NCI-H1105 treated with DMSO at 0.1 percent for 48 hours (cell line): ENCODE measurements at places on chromosomes 3 and 15.

DNA sequence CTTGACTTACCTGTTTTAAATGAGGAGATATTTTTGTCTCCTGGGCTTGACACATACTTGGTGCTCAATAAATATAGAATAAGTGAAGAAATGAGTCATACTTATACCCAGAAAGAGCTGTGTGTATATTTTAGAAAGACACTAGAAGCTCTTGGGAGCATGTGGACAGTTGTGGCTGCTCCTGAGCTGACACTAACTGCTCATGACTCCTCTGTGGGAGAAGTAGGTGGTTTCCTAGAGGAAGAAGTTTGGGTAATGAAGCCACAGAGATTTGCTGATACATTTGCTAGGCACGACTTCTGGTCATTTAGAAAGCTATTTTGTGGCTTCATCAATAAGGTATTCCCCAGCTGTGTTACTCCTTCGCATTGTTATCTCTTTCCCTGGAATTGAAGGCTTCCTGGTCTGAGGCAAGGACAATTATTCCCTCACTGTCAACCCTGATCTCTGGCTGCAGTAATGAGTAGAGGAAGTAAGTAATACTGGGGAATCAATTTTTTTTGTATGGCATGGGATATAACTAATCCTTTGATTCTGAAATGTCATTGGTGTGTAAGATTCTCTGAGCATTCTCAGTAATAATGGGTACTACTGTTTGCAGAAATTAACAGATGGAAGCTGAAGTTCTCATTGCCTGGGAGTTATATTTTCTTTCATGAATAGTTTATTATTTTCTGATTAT, 79.6 kb upstream of the DCBLD2 start:
- no peak for DNase-seq

- DNase-seq, result no peak
These were observed 69.8 kb downstream of the TCF12 start for GRCh38 chr15:56988219-56988618.

DNA sequence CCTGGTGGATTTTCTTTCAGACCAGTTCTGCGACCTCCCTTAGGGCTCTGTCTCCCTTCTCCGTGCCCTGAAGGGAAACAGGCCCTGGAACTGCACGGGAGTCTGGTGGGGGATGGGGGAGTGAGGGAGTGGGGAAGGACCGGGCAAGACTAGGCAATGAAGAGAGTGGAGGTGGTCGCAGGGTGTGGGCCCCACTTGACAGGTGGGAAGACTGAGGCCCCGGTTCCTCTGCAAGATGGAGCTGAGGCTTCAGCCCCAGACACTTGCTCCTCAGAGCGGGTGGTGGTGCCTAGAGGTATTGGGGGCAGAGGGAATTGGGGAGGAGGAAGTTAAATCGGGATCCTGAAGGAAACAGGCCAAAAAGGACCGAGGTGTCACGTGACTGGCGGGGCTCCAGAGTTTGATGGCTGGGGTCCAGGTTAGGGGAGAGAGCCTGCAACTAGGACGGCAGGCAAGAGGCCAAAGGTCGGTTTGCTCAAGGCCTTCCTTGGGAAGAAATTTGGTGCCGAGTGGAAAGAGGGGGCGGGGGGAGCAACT, 597 bp upstream of the CAMK1 start:
- no peak for DNase-seq

DNA sequence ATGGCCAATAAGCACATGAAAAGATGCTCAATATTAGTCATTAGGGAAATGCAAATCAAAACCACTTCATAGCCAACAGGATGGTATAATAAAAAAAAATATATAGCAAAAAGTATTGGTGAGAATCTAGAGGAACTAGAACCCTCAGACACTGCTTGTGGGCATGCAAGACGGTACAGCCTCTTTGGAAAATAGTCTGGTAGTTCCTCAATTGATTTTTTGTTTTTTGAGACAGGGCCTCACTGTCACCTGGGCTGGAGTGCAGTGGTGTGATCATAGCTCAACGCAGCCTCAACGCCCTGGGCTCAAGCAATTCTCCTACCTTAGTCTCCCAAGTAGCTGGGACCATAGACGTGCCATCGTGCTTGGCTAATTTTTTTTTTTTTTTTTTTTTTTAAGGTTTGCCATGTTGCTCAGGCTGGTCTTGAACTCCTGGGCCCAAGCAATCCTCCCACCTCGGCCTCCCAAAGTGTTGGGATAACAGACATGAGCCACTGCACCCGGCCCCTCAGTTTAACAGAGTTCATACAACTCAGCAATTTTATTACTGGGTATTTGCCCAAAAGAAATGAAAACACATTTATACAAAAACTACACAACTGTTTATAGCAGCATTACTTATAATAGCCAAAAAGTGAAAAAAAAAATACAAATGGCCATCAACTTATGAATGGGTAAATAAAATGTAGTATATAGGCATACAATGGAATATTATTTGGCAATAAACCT, 5.1 kb downstream of the PRC1 start:
- DNase-seq, result no peak
